Dermis blood vessel endothelial cell (primary cell): ENCODE measurements at places on chromosomes 12 and 14. TPM values are rescaled to one million over a fixed set of nuclear protein-coding genes. Genes with fewer than 3 reads are reported as not detected.

GLIPR1L1 gene
- not detected in 2 replicates for total RNA-seq

BBOF1 gene
- total RNA-seq, result 1.3 and 2.6 TPM in 2 replicates

CMKLR1 gene
- total RNA-seq, result 0.19 and 1.0 TPM in 2 replicates

ACVRL1 gene
- total RNA-seq, result 680 and 721 TPM in 2 replicates

PTHLH gene
- total RNA-seq, result not detected in 2 replicates
